ENCODE measurements at places on chromosomes 5 and 9. TPM values are rescaled to one million over a fixed set of nuclear protein-coding genes. Genes with fewer than 3 reads are reported as not detected.

DNA sequence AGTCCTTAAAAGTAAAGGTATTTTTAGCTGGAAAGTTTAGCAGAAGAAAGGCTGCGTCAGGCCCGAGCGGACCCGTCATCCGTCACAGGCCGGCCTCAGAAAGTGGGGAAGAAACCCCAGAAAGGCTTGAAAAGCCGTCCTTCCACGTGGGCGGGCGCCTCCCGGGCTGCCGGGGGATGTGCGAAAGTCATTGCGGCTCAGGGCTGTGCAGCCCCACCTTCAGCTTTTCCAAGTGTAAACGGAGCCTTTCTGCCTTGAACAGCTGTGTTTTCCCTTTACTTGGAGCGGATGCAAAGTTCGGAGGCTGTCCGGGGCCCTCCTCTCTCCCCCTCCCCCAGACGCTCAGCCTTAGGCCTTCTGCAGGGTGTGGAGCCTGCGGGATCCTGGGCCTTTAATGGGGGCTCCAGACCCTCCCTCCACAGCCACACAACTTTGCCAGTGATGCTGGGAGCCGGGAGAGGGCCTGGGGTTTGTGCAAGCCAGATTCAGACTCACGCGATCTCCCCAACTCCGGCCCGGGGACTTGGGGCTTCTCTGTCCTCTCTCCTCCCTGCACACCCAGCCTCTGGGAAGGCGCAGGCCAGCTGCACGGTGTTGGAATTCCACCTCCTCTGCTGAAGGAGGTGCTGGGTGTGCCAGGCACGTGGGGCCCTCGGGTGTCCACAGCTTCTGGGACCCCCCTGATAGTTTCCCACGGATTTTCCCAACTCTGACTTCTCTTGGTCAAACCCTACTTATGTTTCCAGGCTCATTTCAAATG is 95.5 kb upstream of the RAPGEF1 start:
- no peak for DNase-seq

- DNase-seq = no peak
Measured at GRCh38 chr5:147611483-147611882, 101.6 kb upstream of the DPYSL3 start.

- DNase-seq = no peak
Measured at GRCh38 chr9:33818847-33819500, 2.0 kb downstream of the UBE2R2 start.

GRCh38 chr9:87233899-87234455 is 263.7 kb upstream of the DAPK1 start:
- DNase-seq = no peak

DNA sequence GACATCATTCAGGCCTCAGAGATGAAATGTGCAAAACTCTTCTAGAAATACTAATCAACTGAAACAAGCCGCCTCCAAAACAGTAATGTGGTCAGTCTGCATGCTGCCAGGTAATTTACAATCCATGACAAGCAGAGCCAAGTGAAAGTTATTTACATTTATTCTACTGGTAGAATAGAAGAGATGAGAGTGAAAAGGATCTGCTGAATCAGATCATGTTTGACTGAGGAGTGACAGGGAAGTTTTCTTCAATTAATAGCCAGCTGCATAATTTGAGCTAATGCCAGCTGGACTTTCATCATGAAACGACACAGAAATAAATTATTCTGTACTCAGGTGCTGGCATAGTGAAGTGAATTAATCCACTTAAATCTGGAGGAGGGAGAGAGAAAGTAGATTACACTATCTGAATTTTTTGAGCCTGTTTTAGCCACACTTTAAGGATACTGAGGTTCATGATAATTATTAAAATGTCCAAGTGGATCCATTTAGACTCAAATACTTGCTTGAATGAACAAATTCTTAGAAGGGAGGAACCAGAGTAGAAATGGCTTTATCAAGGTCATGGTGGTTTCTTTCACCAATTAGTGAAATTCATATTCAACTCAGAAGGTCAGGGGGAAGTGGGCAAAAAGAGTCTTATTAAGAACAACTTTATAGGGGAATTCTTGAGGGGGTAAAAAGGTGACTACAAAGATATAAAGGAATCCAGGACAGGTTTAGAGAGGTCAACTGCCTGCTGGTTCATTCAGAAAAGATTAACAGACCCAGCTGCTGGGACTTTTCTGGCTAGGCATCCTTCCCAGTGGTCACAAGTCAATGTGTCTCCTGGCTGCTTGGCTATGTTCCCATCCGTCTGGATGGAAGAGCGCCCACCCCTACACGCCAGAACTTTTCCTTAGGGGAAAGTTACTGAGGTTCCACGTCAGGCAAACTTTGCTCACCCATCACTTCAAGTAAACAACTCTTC is 350.4 kb downstream of the PDE4D start:
- DNase-seq = peak; percentile 61

DNA sequence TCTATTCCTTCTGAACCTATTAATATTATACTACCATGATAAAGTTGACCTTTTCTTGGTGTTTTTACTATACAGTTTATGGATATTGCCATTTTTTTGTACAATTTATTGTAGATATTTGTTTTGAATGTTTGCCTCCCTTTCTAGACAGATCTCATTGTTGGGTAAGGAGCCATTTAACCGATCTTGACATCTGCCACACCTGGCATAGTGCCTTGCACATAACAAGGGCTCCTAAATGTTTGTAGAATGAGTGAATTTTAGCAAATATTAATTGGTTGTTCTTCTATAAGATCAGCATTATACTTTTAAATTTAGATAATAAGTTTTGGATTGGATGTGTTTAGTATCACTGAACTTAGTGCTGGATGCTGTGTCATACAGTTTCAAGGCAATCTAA is 175.3 kb downstream of the GDNF start:
- DNase-seq = no peak

- DNase-seq = no peak
Measured at GRCh38 chr5:144913661-144914060, 743.0 kb downstream of the KCTD16 start.

GRCh38 chr5:84014966-84015365 is 294.3 kb upstream of the HAPLN1 start:
- no peak for DNase-seq

DNA sequence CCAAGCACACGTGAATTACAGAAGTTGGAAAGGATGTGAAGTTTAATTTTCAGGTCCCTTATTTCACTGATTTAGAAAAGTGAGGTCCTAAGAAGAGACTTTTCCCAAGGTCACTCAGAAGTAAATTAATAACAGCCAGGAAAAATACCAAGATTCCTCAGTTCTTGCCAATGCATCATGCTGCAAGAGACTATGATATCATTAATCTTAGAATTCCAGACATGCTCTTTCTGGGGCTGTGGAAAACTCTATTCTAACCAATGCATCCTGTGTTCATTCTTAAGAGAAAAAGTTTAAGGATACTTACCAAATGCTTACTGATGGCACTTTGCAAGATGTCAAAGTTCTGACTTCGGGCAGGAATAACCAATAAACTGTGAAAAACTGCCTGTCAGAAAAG is 42.8 kb downstream of the TEX10 start:
- DNase-seq = no peak

- DNase-seq = peak; percentile 17
Measured at GRCh38 chr9:135036861-135037465, 50.5 kb upstream of the OLFM1 start.

GRCh38 chr5:65728218-65728617 is 6.2 kb downstream of the NLN start:
- no peak for DNase-seq

GRCh38 chr5:150523472-150524350 is 15.8 kb downstream of the NDST1 start:
- DNase-seq = no peak

Gene NADK2
- 41.3 TPM for total RNA-seq

Gene PCDHB15
- total RNA-seq = 2.6 TPM

Gene RNF180
- total RNA-seq = 12.5 TPM

Gene NOL8
- total RNA-seq = 13.1 TPM

Gene GPX3
- total RNA-seq = 537 TPM

Gene CTNND2
- total RNA-seq = 5.4 TPM

Data from left ventricle myocardium superior (tissue), 1 donor.